Lung microvascular endothelial cell (primary cell): ENCODE measurements at places on chromosomes 11 and 22. TPM values are rescaled to one million over a fixed set of nuclear protein-coding genes. Genes with fewer than 3 reads are reported as not detected.
A peak's percentile ranks its signal among the peaks of the same experiment; 100 is the strongest.

The VSIG2 gene
- under 0.01 TPM in 1 of 2 replicates, not detected in the other for total RNA-seq

The ARFIP2 gene
- 27.6 and 27.7 TPM in 2 replicates for total RNA-seq

The TYR gene
- total RNA-seq: not detected in 2 replicates

The UPK3A gene
- not detected in 2 replicates for total RNA-seq

The FAM118B gene
- total RNA-seq: 19.4 and 25.6 TPM in 2 replicates

The TST gene
- total RNA-seq: 54.9 and 63.1 TPM in 2 replicates

The FGF3 gene
- not detected in 2 replicates for total RNA-seq

The JAM3 gene
- 2.8 and 17.0 TPM in 2 replicates for total RNA-seq

The PRR5L gene
- 3.0 and 6.5 TPM in 2 replicates for total RNA-seq

The SCGB1A1 gene
- total RNA-seq: not detected in 2 replicates

The RAB3IL1 gene
- 2.4 and 10.7 TPM in 2 replicates for total RNA-seq

The SLC37A2 gene
- 0.20 and 0.87 TPM in 2 replicates for total RNA-seq

The APOC3 gene
- total RNA-seq: not detected in 2 replicates

The LRRN4CL gene
- 0.22 and 0.60 TPM in 2 replicates for total RNA-seq

The C22orf42 gene
- total RNA-seq: not detected in 2 replicates

DNA sequence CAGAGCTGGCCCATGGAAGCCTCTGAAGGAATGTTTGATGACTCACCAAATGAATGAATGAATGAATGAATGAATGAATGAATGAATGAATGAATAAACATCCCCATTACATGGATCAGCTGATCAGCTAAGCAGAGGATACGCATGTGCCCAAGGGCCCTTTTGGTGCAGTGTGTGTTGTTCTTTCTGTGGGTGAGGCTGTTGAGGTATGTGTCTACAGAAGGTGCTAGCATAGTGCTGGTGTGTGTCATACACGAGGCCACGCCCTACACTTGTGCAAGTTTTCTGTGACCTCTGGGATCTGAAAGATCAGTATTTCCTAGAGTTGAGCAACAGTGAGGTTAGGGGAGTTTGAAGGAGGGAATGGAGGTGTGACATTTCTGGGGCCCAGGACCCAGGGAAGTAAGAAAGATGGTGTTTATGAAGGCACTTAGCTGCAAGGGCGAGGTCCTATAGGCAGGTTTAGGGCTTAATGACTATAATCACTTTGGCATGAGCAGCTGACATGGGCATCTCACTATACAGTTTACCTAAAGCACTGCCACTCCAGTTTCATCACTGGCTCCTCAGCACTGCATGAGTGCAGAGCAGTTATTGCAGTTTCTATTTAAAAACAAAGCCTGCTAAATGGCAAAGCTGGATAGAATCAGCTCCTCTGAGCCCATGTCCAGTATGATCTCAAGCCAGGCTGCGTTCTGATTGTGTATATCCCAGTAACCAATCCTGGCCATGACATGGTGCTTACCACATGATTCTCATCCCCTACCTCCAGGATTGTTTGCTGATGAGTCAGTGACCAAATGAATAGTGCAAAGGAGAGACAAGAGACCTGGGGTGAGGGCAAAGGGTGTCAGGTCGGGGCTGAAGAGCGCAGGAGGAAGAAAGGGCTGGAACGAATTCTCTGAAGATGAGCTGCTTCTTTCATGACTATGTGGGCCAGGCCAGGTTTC lies 36.4 kb upstream of the E2F8 start:
- DNase-seq: no peak

GRCh38 chr22:46081831-46082210 lies 68.5 kb upstream of the PPARA start:
- peak; percentile 55 for DNase-seq

DNA sequence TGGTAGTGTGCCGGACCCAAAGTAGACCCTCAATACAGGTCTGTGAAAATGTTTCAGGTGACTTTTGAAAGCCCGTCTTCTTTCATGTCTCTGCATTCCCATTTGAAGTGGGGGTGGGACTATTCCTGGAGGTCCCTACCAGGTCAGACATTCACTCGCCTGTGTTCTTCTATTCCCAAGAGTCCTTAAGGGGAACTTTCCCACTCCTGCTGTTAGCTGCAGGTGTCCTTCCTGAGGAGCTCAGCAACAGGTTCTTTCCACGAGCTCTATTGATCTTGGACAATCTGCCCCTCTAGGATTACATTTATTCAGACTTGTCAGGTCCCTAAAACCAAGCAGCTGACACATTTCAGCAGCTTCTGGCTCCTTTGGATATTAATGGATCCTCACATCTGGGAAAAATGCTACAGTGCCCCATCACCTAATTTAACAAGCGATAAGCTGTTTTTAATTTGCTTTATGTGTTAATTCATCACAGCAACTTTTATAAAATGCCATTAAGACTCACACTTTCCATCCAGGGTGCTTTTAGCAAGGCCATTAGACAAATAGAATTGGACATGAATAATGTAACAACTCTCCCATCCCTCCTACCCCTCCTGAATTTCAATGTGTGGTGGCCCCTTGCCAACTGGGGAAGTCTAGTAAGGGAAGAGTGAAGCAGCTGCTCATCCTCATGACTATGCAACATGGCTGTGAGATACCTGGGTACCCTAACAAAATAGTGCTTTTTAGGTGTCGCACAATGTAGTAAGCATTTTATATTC lies 259.5 kb upstream of the CCDC90B start:
- no peak for DNase-seq

DNA sequence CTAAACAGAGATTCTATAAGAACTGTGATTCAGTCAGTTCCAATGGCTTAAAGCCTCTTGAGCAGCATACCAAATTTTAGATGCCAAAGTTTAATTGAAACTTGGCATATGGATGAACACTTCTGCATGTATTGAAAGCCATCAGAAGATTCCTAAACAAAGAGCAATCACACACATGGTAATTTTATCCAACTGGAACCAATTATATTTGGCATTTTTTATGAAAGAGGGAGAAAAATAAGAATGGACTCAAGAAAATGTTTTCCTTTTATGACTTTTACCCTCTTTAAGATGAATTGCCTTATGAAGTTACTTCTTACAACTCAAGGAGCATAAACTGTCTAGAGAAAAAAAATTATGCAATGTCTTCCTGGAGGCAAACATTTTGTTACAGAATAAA lies 7.4 kb downstream of the TRPC6 start:
- no peak for DNase-seq

GRCh38 chr11:97702951-97703350 lies 1313.1 kb downstream of the JRKL start:
- DNase-seq: no peak

DNA sequence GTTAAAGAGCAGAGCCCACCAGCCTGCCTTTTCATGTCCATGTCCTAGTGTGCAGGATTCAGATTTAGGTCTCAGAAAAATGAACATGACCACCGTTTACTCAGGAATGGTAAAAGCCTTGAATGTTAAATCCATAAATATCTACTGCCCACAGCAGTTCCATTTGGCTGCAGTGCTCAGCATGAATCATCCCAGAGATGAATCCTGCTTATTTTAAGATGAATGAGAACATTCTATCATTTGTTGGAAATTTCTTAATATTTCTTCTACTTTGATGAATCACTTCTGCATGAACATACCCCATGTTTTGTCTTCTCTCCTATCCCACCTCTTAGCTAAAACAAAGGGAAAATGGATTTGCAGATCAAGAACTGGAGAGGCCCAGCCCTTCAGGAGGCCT lies 47.5 kb upstream of the AQP11 start:
- no peak for DNase-seq

- peak; percentile 80 for DNase-seq
Observed at GRCh38 chr22:35997438-35997837, 31.2 kb downstream of the RBFOX2 start.

- peak; percentile 70 for DNase-seq
Observed at GRCh38 chr11:96012086-96012824, 88.3 kb upstream of the MTMR2 start.

DNA sequence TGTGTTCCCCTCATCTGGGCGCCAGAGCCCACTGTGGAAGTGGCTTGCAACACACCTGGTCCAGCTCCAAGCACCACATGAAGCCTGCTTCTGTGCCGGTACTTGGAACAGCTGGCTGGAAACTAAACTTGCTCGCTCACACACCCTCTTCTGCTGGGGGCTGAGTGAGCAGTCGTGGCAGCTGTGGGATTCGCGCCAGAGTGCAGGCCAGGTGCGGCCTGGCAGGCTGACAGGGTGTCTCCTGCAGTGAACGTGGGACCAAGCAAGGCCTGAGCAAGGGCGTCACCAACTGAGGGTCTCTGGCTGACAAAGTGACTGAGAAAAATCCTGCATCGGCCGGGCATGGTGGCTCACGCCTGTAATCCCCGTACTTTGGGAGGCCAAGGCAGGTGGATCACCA lies 15.2 kb downstream of the SMC1B start:
- DNase-seq: no peak

- peak; percentile 58 for DNase-seq
Observed at GRCh38 chr11:45885274-45885920, at the start of gene MAPK8IP1. Gene MAPK8IP1 (plus strand): TSS chr11:45885651. CDS start chr11:45885821, 170 bp downstream.

DNA sequence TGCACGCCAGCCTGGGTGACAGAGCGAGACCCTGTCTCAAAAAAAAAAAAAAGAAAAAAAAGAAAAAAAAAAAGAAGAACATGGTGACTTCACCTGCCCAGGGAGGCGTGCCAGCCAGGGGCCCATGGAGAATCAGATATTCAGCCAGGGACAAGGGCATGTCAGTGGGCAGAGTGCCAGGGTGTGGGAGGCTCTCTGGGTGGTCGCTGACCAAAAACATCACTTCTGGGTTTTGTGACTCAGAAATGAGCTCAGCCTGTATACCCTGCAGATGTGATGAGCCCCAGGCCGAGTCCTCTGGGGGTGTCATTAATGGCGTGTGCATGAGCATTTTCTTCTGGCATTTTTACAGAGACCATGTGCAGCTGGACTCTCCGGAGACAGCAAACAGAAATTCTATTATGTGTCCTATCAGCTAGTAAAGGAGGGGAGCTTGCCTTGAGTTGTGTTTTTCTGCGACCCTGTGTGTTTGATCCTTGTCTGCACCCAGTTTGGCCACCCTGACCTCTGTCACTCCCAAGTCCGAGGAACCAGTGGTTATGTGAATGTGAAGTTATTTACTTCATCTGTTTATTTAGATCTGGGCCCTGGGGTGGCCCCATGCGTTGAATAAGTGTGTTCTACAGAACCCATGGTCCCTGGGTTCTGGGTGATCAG lies 53.6 kb downstream of the BCR start:
- DNase-seq: no peak

GRCh38 chr11:16783321-16783801 lies 44.9 kb downstream of the C11orf58 start:
- DNase-seq: no peak

DNA sequence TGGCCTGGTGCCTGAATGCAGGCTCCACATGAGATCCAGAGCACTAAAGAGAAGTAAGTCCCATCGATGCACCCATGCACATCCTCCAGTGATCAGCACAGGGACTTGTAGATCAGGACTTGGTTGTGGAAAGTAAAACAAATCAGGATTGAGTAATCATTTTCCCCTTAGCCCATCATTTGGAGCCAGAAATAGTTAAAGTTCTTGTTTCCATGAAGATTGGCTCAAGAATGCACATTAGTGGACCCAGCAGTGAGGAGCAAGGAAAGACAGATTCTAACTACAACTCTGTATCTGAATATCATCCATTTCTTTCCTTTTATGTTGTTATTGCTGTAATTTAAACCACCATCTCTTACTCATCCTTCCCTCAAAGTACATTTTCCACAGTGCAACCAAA lies 19.1 kb downstream of the CCDC83 start:
- no peak for DNase-seq

GRCh38 chr11:11245453-11245852 lies 107.6 kb downstream of the CSNK2A3 start:
- no peak for DNase-seq

GRCh38 chr22:25069426-25069757 lies 116.9 kb downstream of the KIAA1671 start:
- no peak for DNase-seq

DNA sequence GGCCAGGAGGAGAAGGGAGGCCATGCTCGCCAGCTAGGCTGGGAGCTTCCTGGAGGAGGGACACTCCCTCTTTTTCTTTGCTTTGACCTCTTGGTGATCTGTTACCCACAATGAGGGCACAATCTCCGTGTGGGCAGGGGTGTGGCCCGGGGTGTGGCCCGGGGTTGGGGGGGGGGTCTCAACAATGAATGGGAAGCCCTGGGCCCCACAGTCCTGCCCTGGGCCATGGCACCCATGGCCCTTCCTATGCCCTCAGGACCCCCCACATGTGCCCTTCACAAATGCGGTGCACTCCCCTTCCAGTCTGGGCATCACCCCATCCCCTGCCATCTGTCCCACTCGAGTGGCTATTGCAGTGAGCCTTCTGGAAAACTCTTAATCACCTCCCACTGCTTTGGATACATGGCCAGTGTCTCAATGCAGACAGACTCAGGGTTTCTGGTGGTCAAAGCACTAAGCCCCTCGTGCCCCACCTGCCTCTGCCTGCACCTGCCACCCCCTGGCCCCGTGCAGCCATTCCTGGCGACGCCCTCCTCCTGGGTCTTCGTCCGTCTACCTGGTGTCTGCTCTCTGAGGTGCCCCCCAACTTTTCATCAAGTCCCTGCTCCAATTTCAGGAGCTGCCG lies 611.3 kb downstream of the TBC1D22A start:
- no peak for DNase-seq

GRCh38 chr11:67270256-67271204 lies 4.3 kb downstream of the GRK2 start:
- no peak for DNase-seq

GRCh38 chr11:12411806-12412727 lies 34.7 kb downstream of the PARVA start:
- peak; percentile 77 for DNase-seq

DNA sequence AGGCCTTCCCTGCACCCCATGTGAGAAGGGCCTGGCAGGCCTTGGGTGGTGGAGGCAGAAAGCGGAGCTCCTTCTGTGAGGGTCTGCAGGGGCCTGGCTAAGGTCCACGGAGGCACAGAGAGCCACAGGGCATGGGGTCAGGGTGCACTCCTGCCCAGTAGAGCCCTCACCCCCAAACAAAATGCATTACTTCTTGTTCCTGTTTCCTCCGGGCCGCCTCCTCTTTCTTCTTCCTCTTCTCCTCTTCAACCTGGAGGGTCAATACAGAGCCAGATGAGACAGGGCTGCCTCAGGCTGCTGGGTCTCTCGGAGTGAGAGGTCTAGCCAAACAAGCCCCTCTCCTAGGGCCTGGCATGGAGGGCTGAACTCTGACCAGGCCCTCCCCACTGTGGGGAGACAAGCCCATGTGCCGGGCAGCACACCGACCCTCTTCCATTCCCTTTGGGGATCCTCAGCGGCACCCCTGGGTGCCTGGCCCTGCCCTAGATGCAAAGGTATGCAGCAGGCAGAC lies 10.3 kb upstream of the NAP1L4 start:
- DNase-seq: no peak

DNA sequence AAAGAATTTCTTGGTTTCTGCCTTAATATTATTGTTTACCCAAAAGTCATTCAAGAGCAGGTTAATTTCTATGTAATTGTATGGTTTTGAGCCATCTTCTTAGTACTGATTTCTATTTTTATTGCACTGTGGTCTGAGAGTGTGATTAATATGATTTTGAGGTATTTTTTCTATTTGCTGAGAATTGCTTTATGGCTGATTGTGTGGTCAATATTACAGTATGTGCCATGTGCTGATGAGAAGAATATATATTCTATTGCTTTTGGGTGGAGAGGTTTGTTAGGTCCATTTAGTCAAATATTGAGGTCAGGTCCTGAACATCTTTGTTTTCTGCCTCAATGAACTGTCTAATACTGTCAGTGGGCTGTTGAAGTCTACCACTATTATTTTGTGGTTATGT lies 20.7 kb upstream of the RAB38 start:
- DNase-seq: no peak

- DNase-seq: no peak
Observed at GRCh38 chr11:86261328-86261727, 16.8 kb downstream of the EED start.

GRCh38 chr11:93796441-93797231 lies 12.6 kb downstream of the MED17 start:
- no peak for DNase-seq

- peak; percentile 21 for DNase-seq
Observed at GRCh38 chr22:36201630-36202319, at the start of gene APOL4. Gene APOL4 (minus strand): TSS chr22:36201809. CDS start chr22:36201734, 75 bp downstream.
